Hippocampal formation (tissue), 2 donors: ENCODE measurements at places on chromosomes 16 and 17.

DNA sequence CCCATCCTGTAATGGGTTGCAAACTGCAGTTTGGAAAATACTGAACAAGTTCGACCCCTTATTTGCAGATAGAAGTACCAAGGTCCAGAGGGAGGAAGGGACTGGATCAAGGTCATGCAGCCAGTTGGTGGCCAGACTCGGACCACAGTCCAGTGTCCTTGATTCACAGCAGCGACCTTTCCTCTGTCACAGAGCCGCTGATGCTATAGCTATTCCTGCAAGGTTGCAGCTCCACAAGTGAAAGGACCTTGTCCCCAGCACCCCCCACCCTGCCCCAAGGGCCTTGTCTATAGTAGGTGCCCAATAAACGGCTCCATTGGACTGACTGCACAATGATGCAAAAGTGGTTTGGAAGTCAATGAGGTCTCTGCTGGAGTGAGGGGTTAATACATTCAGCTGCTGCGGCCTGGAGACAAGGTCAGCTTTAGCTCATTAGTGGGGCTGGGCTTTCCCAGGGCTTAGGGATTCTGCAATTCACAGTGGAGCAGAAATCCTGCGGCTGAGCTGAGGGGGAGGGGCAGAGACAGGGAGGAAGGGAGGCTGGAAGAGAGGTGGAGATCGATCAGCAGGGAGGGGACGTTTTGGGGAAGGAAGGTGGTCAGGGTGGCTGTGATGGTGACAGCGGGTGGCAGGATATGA lies 13.4 kb upstream of the CRHR1 start:
- DNase-seq, result no peak

DNA sequence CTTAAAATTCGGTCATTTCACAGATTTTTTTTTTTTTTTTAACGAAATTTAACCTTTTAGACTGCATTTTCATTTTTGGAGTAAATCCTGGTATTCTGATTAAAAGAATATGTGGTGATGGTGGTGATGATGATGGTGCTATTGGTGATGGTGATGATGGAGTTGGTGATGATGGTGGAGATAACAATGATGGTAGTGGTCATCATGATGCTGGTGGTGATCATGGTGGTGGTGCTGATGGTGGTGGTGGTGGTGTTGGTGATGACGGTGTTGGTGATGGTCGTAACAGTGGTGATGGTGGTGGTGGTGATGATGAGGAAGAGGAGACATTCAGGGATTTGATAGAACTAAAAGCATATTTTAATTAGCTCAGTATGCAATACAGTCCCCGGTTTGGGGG lies 84.0 kb downstream of the TNRC6C start:
- DNase-seq, result no peak

- DNase-seq, result no peak
These were observed 12.0 kb downstream of the HS3ST6 start for GRCh38 chr16:1906055-1906845.

- no peak for DNase-seq
These were observed 23.4 kb upstream of the MPO start for GRCh38 chr17:58303971-58304749.

DNA sequence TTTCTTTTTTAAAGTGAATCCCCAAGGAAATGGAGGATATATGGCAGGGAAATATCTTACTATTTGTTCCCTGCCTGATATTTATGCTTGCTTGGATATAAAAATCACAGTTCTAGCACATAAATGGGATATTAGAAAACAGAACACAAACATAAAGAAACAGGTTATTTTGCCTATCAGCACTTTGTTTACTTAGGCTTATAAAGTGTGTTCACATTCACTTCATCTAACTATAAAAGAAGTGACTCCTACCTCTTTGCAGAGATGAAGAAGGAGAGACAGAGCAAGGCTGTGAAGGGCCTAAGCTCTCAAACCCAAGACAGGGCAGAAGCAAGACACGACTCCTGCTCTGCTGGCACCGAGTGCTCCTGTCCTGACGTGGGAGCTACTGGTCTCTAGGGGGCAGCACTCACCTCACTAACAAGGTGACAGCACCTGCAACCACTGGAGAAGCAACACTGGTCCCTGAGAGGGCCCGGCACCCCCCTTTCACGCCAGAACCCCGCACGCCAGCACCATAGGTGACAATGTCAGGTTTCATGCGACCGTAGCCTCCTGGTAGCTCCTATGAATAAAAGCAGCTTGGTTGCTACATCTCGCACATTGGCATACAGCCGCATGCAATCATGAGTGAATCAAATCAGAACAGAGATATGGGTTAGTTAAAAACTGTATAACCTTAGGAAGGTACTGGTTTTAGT lies 32.0 kb downstream of the MBTPS1 start:
- DNase-seq, result peak; percentile 17

DNA sequence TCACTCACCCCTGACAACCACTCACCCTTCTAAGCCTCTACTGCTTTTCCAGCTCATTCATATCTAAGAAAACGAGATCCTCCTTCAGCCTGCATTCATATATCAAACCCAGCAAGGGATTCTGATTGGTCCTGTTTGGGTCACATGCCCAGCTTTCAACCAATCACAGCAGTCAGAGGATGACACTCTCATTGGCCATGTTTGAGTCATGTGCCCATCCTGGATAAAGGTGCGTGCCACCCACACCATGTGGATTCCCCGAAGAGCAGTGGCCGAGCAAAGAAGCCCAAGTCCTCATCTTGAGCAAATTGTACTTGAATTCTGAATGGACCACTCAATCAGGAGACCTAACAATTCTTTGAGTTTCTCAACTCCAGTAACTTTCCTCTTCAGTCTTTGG lies 45.0 kb downstream of the SCNN1G start:
- no peak for DNase-seq

- no peak for DNase-seq
These were observed 51.1 kb downstream of the CENPV start for GRCh38 chr17:16301963-16302855.

DNA sequence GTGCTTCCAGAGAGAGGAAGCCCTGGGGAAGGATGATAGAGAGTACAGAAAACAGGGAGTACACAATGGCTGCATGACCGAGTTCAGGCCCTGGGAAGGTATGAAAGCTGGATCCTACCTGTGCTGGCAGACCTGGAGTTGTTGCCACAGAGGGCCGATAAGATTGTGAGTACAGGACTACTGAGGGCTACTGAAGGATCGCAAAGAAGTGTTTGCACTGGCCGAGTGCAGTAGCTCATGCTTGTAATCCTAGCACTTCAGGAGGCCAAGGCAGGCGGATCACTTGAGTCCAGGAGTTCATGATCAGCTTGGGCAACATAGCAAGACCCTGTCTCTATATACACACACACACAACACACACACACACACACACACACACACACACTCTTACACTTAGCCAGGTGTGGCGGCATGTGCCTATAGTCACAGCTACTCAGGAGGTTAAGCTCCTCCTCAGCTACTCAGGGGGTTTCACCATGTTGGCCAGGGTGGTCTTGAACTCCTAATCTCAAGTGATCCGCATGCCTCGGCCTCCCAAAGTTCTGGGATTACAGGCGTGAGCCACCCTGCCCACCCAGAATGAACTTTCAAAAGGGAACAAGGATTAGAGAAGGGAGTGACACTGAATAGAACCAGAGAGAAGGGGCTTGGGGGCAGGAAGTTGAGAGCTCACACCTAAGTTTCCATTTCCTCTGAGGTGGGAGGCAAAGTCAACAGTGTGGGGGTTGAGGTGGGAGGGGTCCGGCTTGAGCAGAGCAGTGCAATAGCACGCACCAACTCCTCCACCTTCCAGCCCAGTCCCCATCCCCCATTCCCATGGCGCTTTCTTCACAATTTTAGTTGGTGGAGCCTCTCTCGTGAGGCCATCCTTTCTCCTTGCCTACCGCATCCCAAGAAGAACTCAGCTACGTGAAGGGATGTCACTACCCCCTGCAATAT lies 7.5 kb downstream of the SCIMP start:
- DNase-seq, result no peak

DNA sequence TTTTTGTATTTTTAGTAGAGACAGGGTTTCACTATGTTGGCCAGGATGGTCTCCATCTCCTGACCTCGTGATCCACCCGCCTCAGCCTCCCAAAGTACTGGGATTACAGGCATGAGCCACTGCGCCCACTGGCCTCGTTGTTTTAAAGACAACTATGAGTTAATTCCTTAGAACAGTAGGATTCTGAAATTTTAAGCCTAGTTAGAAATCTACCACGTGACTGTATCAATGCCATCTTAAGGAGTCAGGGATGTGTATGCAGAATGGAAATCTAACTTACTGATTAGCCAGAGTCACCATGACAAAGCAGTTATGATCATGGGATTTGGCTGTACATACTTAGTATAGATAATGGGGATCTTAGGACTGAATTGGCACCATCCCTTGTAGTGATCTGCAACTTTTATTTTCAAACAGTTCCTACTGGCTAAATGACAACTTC lies 2.8 kb downstream of the CEP20 start:
- no peak for DNase-seq
